ENCODE measurements at places on chromosomes 7 and 10.

GRCh38 chr7:137951700-137952425 is 50.0 kb downstream of the CREB3L2 start:
- DNase-seq = no peak

GRCh38 chr10:111146025-111146640 is 69.3 kb downstream of the ADRA2A start:
- DNase-seq = no peak

- no peak for DNase-seq
Measured at GRCh38 chr7:3762146-3762831, 461.2 kb downstream of the SDK1 start.

- no peak for DNase-seq
Measured at GRCh38 chr7:76244781-76245391, 43.2 kb downstream of the SRRM3 start.

GRCh38 chr10:51759896-51760534 is 60.6 kb upstream of the CSTF2T start:
- no peak for DNase-seq

DNA sequence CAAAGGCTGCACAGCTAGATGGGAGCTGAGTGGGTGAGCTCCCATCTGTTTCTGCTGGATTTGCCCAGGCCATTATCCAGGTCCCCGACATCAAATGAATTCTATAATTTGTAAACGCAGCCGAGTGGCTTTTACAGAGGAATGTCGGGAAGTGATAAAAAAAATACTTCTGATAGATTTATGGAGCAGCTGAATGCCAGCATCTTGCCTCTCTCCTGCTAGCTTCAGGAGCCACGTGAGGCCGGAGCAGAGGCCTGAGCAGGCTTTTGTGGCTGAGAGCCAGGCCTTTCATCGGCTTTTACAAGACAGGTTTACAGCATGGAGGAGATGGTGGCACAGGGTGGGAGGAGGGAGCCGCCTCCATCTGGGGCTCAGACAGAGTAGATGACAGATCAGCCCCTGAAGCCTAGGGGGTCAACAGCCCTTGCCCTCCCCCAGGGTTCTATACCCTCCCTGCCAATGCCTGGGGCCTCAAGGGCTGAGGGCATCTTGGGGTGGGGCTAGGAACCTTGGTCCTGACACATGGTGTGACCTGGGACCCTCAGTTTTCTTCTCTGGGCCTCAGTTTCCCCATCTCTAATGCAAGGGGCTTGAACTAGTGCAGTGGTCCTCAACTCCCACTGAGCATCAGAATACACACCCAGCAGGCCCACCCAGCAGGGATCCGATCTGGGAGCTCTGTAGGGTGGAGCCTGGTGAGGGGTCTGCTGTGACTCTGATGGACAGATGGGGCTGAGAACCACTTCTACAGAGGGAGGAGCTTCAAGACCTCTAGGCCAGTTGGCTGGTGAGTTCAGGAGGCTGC is 44.2 kb upstream of the PCBD1 start:
- DNase-seq = no peak

DNA sequence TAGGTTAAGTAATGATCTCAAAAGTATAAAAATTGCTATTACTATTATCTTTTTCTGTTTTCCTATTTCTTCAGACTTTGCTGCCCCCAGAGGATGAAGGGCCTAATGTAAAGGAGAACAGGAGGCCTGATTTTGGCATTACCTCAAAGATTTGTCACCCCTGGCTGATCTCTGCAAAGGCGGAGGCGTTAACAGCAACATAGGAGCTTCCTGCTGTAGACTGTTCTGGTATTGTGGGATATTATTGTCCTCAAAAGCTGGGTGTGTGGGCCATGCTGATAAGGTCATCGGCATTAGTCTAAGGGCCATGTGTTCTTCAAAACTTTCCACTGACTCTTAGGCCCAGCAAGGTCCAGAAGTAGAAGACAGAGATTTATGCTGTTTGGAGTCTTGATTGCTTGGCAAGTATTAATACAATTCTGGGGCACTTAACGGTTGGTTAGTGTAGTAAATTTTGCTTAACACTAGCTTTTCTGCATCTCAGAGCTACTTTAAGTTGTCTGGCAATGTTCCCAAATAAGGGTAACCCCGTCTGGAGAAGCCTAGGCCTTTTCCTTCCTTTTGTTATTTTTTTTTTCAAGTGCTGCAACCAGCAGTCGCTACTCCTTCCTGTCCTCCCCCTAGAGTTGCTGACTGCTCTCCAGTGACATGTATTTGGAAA is 14.0 kb upstream of the ENTPD1 start:
- no peak for DNase-seq

Measured in stimulated activated CD4-positive, alpha-beta T cell treated with anti-CD3 and anti-CD28 coated beads, Interleukin-2, amount 100 ng/mL, for 48 hours (primary cell).